ENCODE measurements at places on chromosomes 4 and X. TPM values are rescaled to one million over a fixed set of nuclear protein-coding genes. Genes with fewer than 3 reads are reported as not detected.

GRCh38 chr4:6972911-6973310 lies 63.3 kb downstream of the TBC1D14 start:
- DNase-seq = no peak

GRCh38 chr4:88295656-88296055 lies 11.3 kb upstream of the PPM1K start:
- no peak for DNase-seq

DNA sequence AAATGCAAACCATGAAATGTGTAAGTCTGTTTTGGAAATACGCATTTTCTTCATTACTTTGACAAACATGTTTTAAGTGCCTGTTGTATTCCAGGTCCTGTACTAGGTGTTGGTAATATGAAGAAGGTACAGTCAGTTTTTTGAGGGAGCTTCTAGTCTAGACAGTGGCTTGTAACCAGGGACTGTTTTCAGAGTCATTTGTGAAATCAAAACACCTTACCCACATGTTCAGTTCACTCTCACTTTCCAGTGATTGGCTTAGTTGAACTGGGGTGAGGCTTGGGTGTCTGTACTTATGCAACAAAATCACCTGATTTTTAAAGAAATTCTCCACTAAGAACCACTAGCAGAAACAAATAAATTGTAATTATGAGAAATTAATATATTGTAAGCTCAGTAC lies 16.4 kb downstream of the DCLK2 start:
- no peak for DNase-seq

TCP11X2 gene
- not detected for total RNA-seq

DNA sequence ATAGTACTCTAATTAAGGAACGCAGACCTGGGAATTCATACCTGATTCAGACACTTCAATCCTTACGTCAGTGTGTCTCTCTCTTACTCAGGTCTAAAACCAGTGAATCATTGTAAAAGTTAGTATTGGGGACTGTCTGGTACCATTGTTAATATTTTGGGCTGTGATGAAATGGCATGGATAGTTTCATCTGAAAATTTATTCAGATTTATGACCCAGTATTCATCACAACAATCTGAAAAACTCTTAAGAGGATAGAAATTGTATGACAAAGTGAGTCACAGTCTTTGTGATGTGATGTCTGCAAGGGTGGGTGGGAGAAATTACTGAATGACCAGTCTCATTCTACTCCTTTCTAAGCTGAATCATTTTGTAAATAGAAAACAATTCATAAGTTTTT lies 10.3 kb downstream of the FGF2 start:
- no peak for DNase-seq

DNA sequence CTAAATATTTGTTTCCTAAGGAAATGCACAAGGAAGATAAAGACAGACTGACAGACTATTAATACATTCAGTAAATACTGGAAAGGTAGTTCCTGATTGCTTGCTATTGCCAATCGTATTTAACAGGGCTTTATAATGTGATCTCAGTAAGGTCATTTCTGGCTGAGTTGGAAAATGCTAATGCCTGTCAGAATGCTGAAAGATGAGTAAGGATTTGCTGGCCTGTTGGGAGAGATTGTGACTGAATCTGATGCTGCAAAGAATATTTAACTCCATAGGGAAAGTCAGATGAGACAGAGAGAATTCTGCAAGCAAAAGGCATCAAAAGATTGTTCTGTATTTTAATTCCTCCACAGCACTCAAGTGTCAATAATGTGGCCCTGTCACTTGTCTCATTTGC lies 169.0 kb downstream of the BEND2 start:
- no peak for DNase-seq

DNA sequence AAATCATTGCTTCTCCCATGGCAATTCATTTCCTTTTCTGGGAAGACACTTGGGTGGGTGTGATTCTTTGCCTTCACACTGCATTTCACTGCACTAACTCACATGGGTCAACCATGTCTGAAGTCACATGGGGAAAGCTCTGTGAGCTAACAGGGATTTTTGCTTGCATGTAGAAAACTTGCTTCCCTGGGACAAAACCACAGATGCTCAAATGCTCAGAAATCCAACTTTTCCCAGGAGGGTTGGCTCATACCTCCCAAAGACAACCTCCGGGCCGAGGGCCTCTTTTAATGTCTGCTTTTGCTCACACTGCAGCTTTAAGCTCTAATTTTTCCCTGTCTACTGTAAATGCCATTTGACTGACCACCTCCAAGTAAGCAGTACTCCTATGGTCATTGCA lies 1695.2 kb downstream of the STIM2 start:
- DNase-seq = no peak

GRCh38 chr4:156642161-156642560 lies 329.4 kb downstream of the PDGFC start:
- no peak for DNase-seq

GRCh38 chrX:27680726-27681125 lies 90.6 kb downstream of the DCAF8L2 start:
- DNase-seq = no peak

- DNase-seq = no peak
Measured at GRCh38 chr4:76610751-76611547, 175.9 kb downstream of the SHROOM3 start.

DNA sequence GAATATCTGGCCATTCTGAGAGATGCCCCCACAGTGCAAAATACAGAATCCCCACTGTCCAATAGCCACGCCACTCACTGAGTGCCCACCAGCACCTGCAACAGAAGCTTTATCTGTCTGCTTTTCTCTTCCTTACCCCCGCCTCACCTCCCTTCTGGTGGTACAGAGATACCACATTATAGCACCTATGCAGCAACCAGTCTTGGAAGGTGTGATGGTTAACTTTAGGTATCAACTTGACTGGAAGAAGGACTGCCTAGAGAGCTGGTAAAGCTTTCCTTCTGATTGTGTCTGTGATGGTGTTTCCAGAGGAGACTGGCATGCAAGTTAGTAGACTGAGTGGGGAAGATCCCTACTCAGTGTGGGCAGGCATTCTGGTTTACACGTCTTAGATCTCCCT lies 61.8 kb upstream of the TXK start:
- no peak for DNase-seq

DNA sequence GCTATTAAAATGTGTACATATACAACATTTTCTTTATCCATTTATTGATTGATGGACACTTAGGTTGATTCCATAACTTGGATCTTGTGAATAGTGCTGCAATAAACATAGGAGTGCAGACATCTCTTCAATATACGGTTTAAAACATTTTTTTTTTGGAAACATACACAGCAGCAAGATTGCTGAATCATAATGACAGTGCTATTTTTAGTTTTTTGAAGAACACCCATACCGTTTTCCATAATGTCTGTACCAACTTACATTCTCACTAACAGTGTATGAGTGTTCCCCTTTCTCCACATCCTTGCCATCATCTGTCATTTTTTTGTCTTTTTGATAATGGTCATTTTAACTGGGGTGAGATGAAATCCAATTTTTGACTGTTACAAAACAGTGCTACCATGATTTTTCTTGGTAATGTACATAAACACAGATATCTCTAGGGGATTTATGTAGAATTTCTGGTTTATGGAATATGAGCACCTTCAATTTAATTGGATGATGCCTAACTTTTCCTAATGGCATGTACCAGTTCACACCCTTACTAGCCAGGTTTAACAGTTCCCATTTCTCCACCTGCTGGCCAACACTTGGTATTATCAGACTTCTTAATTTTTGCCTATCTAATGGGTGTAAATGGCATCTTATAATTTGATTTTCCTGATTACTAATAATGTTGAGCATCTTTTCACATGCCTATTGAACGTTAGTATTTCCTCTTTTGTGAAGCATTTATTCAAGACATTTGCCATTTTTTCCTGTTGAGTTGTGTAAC lies 21.0 kb upstream of the TMSB15B start:
- DNase-seq = no peak

- no peak for DNase-seq
Measured at GRCh38 chrX:100747090-100747489, 15.2 kb upstream of the SYTL4 start.

GRCh38 chr4:7238300-7238960 lies 46.1 kb downstream of the SORCS2 start:
- DNase-seq = no peak

DNA sequence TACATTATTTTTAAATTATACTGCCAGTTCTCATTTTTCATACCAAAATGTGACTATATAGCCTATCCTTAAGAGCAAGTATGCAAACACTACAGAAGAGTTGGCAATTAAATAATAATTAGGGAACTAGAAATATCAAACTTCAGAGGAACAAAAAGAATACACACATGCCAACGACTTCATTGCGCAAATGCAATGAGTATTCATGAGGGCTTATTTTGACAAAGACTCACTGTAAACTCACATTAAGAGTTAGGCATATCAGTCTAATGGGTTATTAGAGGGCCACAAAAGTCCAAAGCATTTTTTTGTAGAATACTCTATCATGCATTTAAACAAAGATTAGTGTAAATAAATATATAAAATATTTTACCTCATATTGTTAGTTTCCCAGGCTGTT lies 31.6 kb downstream of the SLC10A7 start:
- no peak for DNase-seq

RASL11B gene
- 0.60 TPM for total RNA-seq

DKK2 gene
- 0.36 TPM for total RNA-seq

Measured in mucosa of descending colon (tissue), 3 donors.